ENCODE measurements at places on chromosomes 11 and 22.
A peak's percentile ranks its signal among the peaks of the same experiment; 100 is the strongest.

- no peak for DNase-seq
Measured at GRCh38 chr22:20449819-20450550, 12.4 kb upstream of the SCARF2 start.

- DNase-seq = peak; percentile 66
Measured at GRCh38 chr11:127345819-127346459, 345.4 kb upstream of the KIRREL3 start.

DNA sequence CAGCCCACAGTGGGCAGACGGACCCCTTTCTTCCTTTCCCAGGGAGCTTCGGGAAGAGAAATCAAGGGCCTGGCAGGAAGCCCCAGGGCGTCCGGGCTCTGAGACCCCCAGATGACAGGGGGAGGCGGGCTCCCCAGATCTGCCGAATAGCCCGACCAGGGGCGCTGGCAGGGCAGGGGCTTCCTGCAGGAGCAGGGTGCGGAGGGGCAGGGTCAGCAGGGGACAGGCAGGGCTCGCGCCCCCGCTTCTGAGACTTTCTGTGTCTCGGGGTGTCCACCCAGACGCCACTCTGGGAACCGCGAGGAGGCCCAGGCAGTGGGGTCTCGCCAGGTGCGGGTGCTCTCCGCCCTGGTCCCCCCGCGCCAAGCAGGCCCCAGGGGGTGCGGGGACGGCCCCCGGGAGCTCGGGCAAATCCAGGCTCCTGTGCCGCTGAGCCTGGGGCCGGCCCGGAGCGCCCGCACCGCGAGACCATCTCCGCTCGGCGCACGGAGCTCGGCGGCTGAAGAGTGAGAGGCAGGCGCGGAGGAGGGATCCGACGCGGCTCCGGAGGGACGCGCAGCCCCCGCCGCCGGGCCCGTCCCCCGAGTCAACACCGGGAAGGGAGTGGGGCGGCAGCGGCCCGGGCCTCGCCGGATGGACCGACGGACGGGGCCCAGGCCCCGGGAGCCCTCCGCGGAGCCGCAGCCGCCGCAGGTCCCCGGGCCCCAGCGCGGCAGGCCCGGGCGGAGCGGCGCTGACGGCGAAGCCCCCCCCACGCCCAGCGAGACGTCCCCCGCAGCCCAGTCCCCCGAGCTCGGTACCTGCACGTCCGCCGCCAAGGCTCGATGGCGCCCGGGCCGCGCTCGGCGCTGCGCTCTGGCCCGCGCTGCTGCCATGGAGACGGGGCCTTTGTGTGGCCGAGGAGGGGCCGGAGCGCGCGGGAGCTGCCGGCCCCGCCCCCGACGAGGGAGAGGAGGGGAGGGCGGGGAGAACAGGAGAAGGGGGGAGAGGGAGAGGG is at the start of gene PLXNB2:
Gene PLXNB2 (minus strand): TSS at position 894 of the 997 bp plus-strand sequence. CDS start 17,062 bp downstream, outside the sequence.
- peak; percentile 77 for DNase-seq

- no peak for DNase-seq
Measured at GRCh38 chr11:112929432-112929831, 31.8 kb upstream of the NCAM1 start.

DNA sequence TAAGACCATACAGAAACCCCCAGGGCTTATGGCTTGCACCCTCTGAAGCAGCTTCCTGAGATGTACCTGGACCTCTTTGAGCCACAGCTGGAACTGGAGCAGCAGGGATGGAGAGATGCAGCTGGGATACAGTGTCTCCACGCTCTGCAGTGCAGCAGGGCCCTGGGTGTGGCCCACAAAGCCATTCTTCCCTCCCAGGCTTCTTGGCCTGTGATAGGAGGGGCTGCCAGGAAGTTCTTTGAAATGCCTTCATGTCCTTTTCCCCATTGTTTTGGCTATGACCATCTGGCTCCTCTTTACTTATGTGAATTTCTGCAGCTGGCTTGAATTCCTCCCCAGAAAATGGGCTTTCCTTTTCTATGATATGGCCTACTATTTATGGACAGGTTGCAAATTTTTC is 37.1 kb upstream of the RAB38 start:
- DNase-seq = no peak

DNA sequence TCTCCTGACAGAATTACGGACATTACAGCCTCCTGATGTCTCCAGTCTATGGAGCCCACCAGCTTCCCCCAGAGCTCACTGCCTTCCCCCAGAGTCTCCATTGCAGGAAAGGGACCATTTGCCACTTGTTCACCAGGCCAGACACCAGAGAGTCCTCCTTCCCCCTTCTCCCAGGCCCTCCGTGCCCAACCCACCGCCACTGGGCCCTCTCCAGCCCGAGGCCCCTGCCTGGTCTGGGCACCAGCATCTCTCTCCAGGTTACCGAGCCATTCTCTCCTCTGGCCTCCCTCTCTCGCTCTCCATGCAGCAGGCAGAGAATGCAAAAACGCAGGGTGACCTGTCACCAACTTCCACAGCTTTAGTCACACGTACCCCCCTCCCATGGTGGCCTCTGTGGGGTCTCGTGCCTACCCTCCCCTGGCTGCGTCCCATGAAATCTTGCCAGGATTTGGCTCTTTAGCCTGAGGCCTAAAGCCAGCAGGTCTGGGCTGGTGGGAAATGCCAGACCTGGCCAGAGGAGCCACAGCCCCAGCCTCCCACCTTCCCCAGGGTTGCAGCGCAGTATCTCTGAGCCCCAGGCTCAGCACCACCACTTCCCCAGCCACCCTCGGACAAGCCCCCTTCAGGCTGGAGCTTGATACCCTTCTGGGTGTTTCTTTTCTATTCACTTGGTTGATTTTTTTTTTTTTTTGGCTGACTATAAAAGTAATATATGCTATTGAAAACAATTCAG is 6.8 kb upstream of the SERPINH1 start:
- DNase-seq = no peak

DNA sequence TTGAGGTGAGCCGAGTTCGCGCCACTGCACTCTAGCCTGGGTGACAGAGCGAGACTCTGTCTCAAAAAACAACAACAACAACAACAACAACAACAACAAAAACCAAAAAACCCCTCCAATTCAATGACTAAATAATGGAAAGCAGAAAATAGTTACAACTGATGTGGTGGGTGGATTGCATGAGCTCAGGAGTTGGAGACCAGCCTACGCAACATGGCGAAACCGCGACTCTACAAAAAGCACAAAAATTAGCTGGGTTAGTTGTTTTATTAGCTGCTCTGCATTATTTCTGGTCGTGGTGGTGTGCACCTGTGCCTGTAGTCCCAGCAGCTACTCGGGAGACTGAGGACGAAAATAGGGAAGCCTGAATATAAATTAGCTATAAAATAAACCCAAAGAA is 2.6 kb upstream of the PATL1 start:
- DNase-seq = no peak

DNA sequence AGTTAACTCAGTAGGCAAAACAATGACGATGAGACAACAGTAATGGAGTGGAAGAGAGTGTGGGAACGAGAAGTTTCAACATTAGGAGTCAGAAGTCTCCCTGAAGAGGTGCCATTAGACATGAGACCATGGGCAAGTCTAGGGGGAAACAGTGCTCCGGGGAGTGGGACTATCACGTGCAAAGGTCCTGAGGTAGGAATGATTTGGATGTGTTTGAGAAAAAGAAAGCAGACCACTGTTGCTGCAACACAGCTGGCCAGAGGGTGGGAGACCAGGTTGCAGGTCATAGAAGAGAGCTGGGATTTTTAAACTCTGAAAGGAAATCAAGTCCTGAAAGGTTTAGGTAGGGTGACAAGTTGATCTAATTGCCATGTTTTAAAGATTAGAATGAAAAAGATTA is 63.0 kb downstream of the NAV2 start:
- no peak for DNase-seq

- no peak for DNase-seq
Measured at GRCh38 chr11:123374622-123374968, 55.5 kb upstream of the GRAMD1B start.

All from activated CD4-positive, alpha-beta T cell treated with anti-CD3 and anti-CD28 coated beads, Interleukin-2, amount 10 ng/mL, durations not matched to agents 24 days and 14 days (primary cell).